Fibroblast of pulmonary artery (primary cell): ENCODE measurements at places on chromosomes 1 and 21.

DNA sequence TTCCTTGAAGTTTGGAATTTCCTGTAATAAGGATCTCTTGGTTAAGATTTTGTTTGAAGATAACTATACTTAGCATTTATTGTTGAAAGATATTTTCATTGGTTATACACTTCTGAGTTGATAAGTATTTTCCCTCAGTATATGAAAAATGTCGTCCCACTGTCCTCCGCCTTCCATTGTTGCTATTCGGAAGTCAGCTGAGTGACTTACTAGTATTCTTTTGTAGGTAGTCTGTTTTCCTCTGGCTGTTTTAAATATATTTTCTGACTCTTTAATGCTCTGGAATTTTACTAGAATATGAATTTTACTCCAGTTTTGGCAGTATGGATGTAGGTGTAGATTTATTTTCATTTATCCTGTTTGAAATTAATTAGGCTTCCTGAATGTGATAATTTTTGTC is 498.7 kb upstream of the NFIA start:
- DNase-seq = no peak

DNA sequence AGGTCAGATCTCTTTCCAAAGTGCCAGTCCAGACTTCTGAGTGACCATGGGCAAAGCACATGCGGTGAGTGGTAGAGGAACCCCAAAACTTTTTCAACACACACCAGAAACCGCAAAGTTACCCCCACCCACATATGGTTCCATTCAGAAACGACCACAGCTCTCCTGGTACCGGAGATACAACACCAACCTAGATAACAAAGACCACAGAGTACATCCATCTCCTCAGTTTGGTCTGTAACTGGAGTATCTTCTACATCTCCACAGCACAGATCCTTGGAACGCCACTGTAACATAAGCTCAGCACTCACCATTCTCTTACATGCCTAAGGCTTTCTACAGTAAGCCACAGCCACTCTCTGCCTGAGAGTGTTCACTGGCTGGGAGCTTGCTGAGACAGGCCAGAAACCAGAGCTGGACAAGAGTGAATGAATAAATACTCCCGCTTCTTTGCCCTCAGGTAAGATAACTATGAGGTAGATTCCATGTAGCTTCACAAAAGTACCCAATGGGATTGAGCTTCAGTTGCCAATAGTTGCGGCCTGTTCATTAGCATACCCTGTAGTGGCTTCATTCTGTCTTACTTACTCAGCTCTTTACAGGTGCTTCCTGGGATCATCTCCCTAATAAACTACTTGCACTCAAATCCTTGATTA is 81.8 kb downstream of the SMYD3 start:
- DNase-seq = no peak

- no peak for DNase-seq
Measured at GRCh38 chr1:221032204-221032585, 153.0 kb downstream of the HLX start.

GRCh38 chr1:240598216-240599001 is 13.5 kb downstream of the GREM2 start:
- DNase-seq = no peak
